ENCODE measurements at places on chromosomes 1 and 21. TPM values are rescaled to one million over a fixed set of nuclear protein-coding genes. Genes with fewer than 3 reads are reported as not detected.

VAV3 gene
- 0.57 TPM for polyA plus RNA-seq

ALX3 gene
- not detected for polyA plus RNA-seq

PADI3 gene
- not detected for polyA plus RNA-seq

GRCh38 chr1:226466296-226466695, 58.4 kb upstream of the PARP1 start:
- DNase-seq = no peak

DNA sequence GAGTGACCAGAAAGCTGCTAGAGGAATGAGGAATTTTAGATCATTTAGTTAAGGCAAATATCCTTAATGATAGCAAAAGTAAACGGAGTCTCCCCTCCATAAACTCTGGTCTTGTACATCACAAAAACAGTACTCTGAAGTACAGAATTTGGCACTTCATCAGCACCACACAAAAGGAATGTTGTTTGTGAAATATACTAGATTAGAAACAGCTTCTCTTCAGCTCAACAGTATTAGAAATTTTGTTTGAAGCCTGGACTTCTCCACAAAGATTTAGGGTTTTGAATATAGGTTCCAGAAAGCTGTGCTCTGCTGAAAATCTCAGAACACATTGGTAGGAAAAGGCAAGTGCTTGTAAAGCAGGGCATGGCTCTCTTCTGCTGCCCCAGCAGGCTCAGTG, 135.1 kb upstream of the PTGFR start:
- DNase-seq = no peak
